Substantia nigra (tissue), 51 donors: ENCODE measurements at places on chromosomes 6 and 20.
A peak's percentile ranks its signal among the peaks of the same experiment; 100 is the strongest.

DNA sequence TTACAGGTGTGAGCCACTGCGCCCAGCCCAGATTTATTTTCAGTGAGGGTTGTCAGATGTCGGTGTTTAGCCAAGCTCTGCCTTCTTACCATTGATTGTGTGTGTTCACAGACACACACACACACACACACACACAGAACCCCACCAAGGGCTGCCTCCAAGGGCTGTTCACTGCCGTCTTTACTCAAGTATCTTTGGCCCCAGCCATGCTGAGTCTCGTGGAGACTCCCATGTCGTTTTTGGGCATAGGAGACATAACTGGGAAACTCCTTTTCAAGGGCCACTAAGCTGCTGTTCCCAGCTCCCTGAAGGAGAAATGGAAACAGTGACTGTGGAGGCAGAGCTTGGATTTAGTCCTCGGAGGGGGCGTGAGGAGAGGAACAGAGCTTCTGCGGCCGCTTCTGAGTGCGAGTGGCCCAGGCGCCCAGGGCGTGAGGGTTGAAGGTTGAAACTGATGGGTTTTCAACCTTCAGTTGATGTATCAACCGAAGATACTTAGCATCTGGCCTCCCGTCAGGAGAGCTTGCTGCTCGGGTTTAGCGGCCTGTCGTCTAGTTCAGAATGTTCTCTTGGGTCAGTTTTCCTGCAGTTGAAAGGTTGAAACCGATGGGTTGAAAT is 243.6 kb downstream of the TTLL2 start:
- DNase-seq = no peak

DNA sequence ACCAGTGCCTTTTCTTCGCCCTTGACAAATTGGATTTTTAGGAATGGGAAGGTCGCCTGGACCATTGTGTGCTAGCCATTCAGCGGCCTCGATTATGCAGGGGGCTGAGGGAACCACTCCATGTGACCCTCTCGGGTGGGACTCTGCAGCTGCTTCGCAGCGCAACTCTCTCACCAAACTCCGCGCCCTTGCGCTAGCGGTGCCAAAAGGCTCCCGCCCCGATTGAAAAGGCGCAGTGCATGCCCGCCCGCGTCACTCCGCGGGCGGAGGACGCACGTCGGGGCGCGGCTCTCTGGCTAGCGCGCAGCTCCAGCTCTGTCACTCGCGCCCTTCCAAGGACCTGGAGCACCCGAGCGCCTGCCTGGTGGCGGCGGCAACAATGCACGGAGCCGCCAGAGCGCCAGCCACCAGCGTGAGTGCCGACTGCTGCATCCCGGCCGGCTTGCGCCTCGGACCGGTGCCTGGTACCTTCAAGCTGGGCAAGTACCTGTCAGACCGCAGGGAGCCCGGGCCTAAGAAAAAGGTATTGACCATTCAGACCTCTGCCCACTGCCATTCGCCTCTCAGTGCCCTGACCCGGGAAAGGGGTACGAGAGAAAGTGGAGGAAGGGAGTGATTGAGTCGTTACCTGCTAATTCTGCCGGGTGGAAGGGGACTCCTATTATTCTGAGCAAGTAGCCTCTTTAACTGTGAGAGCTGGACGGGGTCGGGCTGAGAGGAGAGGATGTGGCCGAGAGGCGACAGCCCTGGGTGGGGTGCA is at the start of gene PRDM13:
PRDM13 (plus strand) TSS at position 178 of the 760 bp plus-strand sequence; CDS start at position 380, 202 bp downstream.
- DNase-seq = no peak

GRCh38 chr6:20364327-20364726 is 37.4 kb upstream of the E2F3 start:
- DNase-seq = no peak

GRCh38 chr6:97067045-97067444 is 142.5 kb downstream of the KLHL32 start:
- DNase-seq = no peak

- peak; percentile 28 for DNase-seq
Observed at GRCh38 chr6:13573669-13574110, 711 bp upstream of the SIRT5 start.

- DNase-seq = peak; percentile 53
Observed at GRCh38 chr6:34791164-34791700, 651 bp upstream of the BLTP3A start.

DNA sequence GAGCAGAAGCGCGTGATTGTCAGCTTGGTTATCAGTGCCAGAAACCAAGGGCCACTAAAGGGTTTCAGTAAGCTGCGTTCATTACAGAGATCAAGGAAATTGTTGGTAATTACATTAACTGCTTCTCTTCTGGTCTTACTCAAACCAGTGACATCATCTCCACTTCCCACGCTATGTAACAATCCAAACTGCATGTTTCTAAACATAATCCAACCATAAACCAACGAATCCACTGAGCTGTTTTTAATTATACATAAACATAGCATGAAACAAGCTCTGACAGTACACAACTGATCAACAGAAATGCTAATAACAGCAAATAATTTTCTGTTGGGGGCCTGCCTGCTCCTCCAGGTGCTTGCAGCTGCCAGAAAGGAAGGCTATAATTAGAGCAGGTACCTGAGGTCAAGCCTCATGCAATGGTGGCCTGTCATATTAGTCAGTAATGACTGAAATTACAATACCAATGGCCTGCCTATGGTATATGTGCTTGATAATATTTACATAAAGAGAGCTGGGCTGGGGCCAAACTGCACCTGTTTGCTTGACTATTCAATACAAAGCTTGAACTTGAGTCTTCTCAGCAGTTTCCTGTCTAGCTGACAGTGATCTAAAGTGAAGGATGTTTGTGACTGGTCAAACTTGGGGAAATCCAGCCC is 40.1 kb downstream of the ILRUN start:
- no peak for DNase-seq

DNA sequence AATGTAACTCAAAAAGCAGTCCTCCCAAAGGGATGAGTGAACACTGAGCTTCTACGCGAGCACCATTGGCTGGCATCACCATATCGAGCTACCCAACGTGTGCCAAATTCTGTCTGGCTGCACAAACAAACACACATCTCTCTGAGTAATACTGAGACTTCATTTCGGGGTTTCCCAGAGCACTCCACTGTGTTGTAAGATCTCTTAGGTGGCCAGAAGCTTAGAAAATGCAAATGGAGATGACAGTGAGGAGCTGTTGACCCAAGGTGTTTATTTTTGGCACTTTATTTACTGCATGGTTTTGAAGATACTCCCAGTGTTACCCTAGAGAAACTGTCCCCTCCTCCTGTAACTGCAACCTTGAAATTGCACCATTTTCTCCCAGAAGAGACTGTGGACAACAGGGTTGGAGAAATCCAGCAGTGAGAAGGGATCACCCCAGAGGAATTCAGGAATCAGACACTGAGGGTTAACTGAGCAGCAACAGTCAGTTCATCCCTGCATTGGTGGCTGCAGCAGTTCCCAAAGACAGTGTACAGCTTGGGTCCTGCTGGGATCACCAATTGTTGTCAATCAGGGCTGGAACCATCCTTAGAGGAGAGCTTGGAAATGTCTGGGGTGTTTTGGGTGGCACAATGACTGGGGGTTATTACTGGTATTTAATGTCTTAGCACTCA is 1.0 kb upstream of the RIPOR2 start:
- DNase-seq = no peak

DNA sequence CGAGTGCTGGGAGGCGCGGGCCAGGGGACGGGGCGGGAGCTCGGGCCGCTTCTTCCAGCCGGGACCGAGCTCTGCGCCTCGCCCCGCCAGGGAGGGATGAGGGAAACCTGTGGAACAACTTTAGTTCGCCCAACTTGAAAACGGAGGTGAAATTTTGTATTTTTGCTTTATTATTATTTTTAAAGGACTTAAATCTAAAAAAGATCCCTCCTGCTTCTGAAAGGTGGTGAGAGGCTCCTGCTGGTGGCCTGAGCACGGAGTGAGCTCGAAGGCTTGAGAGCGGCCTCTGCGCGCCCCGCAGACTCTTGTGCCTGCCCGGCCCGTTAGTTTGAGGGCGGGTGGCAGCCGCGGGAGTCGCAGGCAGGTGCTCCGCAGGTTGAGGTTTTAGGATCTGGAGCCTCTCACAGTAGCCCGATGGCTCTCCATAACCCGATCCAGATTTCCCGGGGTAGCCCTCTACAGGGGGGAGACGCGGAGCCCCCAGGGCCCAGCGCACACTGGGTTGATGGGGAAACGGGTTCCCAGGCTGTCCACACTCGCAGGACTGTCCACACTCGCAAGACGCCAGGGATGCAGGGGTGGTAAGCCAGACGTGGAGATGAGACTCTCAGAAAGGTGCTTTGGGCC is 46.2 kb upstream of the SUPT3H start:
- no peak for DNase-seq

- no peak for DNase-seq
Observed at GRCh38 chr20:11544029-11544678, 373.5 kb upstream of the BTBD3 start.

DNA sequence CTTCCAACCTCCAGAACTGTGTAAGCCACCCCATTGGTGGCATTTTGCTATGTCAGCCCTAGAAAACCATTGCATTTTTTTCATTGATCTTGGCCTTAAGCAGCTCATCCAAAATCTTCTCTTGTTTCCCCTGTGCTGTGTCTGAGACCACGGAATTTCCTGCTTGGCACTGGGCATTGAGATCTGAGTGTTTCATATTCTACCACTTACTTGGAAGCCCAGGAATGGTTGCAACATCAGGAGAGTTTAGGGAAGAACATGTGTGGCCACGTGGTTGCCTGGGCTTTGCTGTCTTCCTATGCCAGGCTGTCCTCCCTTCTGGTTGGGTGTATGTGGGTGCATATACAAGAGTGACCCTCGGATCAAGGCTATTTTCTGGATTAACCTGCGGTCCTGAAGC is 139.3 kb upstream of the PMEPA1 start:
- DNase-seq = no peak

DNA sequence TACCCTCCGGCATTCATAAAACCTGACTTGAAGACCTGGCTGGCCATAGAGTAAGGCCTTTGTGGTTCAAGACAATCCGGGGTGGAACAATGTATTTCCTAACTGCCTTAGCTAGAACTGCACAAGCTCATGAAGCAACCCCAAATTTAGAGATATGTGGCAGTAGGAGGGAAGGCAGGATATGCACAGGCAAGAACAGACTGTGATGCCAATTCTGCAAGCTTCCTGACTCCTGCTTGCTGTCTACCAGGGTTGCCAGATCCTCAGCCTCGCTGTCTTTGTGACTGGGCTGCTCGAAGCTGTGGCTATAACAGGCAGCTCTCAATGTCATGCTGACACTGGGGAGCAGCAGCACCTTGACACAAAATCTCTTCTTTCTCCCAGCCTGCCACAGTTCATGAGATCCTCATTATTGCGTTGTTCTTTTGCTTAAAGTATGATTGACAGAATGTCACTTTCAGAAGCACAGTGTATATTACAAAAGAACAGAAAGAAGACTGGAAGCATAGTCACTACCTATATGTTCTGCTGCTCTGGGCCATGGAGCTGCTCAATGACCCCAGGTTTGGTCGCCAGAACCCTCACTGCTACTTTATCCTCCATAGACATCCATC is 18.3 kb upstream of the SHLD1 start:
- no peak for DNase-seq

- DNase-seq = no peak
Observed at GRCh38 chr20:10654630-10655029, 19.2 kb downstream of the JAG1 start.

DNA sequence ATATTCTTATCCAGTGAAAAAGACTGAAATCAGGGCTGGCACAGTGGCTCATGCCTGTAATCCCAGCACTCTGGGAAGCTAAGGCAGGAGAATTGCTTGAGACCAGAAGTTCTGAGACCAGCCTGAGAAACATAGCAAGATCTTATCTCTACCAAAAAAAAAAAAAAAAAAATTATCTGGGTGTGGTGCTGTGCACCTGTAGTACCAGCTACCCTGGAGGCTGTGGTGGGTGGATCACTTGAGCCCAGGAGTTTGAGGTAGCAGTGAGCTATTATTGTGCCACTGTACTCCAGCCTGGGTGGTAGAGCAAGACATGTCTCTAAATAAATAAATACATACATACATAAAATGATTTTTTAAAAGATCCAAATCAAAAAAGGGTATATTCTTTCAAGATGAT is 6.3 kb downstream of the CALHM6 start:
- DNase-seq = no peak

GRCh38 chr6:71459162-71459561 is 170.6 kb downstream of the OGFRL1 start:
- no peak for DNase-seq

GRCh38 chr6:25332655-25333071 is 53.5 kb downstream of the CARMIL1 start:
- no peak for DNase-seq

- no peak for DNase-seq
Observed at GRCh38 chr6:120918137-120918536, 416.1 kb downstream of the TBC1D32 start.

GRCh38 chr20:7841971-7842310 is 98.3 kb downstream of the HAO1 start:
- no peak for DNase-seq

DNA sequence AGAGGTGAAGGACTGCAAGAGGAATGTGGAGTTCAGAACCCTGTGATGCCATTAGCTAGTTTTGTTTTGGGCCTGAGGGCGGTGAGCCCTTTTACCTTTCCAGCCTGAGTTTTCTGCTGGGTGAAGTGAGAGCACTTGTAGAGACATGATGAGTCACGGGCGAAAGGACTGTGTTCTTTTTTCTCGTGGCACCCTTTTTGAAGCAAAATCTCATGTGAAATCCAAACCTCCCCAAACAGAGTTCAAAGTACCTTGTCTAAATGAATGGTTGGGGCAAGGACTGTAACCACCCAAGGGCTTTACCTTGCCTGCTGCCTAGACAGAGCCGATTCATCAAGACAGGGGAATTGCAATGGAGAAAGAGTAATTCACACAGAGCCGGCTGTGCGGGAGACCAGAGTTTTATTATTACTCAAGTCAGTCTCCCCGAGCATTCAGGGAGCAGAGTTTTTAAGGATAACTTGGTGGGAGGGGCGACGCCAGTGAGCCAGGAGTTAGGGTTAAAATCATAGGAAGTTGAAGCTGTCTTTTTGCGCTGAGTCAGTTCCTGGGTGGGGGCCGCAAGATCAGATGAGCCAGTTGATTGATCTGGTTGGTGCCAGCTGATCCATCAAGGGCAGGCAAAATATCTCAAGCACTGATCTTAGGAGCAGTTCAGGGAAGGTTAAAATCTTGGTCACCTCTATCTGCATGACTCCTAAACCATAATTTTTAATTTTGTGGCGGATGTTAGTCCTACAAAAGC is 25.8 kb downstream of the SAMD5 start:
- no peak for DNase-seq

DNA sequence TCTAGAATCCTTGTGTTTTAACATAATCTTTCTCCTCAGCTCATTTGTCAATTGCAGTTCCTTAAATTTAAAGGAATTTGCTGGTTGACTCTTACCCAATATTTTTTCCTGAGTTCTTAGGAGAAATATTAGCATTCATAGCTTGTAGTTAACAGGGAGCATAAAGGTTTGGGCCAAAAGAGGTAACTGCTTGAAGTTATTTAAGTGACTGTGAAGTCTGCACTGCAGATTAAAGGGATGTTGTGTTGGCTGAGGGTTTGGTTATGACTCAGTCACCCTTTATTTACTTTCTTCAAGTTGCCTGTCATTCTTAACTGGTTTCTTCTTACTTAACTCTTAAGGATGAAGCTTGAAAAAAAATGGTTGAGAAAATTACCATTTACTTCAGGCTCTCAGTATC is 220.3 kb upstream of the LAMP5 start:
- no peak for DNase-seq

GRCh38 chr6:138562691-138563090 is 63.4 kb upstream of the NHSL1 start:
- DNase-seq = no peak

- no peak for DNase-seq
Observed at GRCh38 chr6:116463301-116463700, 2.1 kb downstream of the CALHM6 start.
